ENCODE measurements at places on chromosomes 16 and 17.

DNA sequence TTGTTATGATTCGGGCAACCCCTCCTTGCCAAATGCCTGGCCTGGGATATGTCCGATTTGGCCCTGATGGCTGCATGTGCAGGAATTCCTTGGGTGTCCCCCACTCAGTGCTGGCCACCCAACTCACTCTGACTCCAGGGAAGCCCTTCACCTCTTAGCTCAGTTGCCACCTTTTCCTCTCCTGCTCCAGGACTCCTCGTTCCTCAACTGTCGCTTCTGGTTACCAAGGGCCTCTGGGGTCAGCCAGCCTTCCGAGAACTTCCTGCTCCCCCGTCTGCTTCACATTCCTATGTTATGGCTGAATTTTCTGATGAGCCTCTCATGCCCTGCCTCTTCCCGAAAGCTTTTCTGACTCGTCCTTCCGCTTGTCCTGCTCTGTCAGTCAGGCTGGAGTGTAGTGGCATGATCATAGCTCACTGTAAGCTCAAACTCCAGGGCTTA lies 63.5 kb downstream of the SPACA3 start:
- DNase-seq: no peak

DNA sequence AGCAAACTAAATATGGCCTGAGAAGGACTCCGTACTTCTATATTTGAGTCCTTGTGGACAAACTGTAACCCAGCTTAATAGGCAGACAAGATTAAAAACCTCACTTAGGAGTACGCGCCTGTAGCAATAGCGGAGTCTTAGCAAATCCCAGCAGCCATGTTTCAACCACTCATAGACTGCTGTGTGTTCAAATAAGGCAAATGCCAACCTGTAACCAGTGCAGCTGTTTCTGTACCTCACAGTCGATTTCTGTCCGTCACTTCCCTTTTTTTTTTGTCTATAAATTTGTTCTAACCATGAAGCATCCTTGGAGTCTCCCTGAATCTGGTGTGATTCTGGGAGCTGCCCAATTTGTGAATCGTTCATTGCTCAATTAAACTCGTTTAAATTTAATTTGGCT lies 30.2 kb downstream of the TANC2 start:
- no peak for DNase-seq

- no peak for DNase-seq
These were observed 81.8 kb upstream of the TOB1 start for GRCh38 chr17:50947782-50948543.

- DNase-seq: no peak
These were observed 6.6 kb upstream of the SHCBP1 start for GRCh38 chr16:46627746-46628145.

- no peak for DNase-seq
These were observed 6.7 kb downstream of the FOXL1 start for GRCh38 chr16:86584726-86585721.
